Foreskin fibroblast (primary cell): ENCODE measurements at places on chromosomes 11 and 22.

GRCh38 chr22:36562261-36562835 is 33.4 kb upstream of the EIF3D start:
- DNase-seq: peak; percentile 29

GRCh38 chr22:48050836-48051235 is 1288.4 kb downstream of the TBC1D22A start:
- DNase-seq: no peak

GRCh38 chr11:34169686-34170085 is 64.3 kb downstream of the NAT10 start:
- no peak for DNase-seq

GRCh38 chr11:131483877-131484276 is 113.5 kb downstream of the NTM start:
- DNase-seq: no peak

DNA sequence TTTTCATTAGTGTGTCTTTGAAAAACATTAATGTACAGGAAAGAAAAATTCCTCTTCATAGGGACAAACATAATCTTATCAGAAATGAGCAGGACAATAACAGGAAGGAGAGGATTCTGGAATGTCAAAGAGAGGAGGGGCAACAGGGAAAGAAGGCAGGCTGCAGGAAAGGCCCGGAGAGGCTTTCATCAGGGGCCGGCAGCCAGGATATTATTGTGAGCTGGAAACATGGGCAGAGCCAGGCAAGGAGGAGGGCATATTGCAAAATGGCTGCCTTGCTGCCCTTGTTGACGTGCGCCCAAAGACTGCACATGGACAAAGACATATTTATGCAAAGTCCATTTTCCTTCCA is 433.7 kb downstream of the ETS1 start:
- DNase-seq: no peak

- DNase-seq: no peak
Measured at GRCh38 chr22:39995393-39996252, 869 bp downstream of the FAM83F start.

GRCh38 chr11:27471589-27472397 is 797 bp downstream of the LGR4 start:
- DNase-seq: no peak

DNA sequence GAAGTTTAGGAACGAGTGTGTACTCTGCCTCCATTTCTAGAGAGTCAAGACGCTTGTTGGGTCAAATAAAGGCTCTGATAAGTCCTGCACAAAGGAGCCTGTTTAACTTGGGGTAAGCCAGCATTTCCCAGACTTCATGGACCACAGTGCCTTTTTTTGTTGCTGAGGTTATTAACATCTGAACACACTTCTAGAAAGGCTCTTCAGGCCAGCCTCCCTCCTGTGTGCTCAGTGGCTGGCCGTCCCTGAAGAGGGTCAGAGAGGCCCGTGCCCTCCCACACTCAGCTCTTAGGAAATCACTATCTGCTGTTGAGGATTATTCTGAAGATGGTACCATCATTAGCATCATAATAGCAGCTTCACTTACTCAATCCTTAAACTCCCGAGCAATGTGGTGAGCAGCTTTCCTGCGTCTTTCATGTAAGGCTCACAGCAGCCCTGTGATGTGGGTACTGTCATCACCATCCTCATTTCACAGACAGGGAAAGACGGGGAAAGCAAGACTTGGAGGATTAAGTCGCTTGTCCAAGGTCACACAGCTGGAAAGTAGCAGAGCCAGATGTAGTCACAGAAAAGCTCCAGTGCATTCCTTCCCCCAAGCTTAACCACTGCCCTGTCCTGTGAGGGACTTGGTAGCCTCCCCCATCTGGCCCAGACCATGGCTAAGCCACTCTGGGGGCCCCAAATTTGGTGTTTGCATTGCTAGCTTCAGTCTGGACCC is 71.3 kb downstream of the TSPAN18 start:
- DNase-seq: no peak

DNA sequence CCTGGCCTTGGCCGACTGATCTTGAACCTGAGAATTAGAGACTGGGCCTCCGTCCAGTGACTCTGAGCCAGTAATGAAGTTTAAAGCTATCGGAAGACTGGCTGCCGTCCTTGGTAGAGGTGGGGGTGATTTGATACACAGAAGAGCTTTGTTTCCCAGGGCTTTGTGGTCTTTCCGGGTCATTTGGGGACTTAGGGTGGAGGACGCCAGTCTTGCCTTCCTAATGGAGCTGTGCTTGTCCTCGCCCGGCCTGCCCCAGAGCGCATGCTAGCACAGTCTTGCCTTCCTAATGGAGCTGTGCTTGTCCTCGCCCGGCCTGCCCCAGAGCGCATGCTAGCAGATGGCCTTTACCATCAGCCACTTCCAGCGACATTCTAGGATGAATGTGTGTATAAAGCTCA is 65.8 kb downstream of the ST3GAL4 start:
- DNase-seq: no peak

DNA sequence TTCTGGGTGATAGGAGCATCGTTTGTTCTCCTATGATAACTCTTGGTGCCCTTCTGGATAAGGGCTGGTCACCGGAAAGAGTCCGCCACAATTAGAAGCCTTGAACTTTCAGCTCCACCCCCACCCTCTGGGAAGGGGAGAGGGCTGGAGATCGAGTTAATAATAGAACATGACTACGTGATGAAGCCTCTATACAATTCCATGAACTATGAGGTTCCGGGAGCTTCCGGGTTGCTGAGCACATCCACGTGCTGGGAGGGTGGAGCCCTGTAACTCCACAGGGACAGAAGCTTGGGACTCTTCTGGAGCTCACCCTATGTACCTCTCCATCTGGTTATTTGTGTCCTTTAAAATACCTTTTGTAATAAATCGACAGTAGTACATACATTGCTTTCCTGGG is 40.3 kb downstream of the ARHGAP42 start:
- DNase-seq: no peak

GRCh38 chr11:122765487-122766131 is 72.7 kb upstream of the CRTAM start:
- no peak for DNase-seq
